GM19239 (cell line): ENCODE measurements at places on chromosomes 4 and X.

- DNase-seq: no peak
Observed at GRCh38 chrX:132025041-132025440, 1.9 kb downstream of the STK26 start.

DNA sequence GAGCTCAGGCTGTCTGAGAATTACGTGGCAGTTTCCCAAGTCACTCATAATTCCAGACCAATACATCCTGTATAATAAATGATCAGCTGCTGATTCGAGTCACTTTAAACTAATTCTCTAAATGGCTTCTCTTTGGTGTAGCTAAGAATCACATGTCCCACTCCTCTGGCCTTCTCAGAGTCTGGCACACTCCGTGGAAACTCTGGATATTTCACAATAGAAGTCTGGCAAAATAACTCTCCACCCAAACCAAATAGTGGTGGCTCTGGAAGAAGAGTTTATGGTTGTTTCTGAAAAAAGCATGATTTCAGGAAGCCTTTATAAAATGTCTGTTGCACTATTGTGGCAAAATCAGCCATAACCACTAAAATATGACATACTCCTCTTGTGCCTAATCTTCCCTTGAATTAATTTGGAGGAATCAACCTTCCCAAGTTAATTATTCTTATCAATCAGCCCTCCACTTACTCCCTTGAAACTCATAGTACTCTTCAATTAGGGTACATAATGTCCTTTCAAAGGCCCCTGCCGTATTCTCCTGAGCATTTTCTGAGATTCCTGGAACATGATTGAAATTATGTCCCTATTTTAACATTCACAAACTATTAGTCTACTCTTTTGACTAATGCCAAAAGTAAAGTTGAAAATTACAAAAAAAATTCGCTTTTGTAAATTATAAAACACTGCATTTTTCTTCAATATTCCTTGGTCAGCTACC is 991.6 kb downstream of the FAT4 start:
- no peak for DNase-seq

- no peak for DNase-seq
Observed at GRCh38 chr4:170089274-170089667, 485 bp downstream of the AADAT start.

DNA sequence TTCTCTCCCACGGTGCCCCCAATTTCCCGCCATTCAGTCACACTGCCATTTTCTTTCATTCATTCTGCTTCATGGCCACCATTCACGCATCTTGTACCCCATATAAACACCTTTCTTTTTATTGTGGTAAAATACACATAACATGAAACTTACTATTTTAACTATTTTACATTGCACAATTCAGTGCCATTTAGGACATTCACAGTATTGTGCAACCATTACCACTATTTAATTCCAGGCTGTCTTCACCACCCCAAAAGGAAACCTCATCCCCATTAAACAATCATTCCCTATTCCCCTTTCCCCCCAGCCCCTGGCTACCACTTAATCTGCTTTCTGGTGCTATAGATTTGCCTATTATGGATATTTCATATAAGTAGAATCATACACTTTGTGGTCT is 15.9 kb downstream of the SPACA5 start:
- DNase-seq: no peak
